ENCODE measurements at places on chromosomes 2 and 18.

DNA sequence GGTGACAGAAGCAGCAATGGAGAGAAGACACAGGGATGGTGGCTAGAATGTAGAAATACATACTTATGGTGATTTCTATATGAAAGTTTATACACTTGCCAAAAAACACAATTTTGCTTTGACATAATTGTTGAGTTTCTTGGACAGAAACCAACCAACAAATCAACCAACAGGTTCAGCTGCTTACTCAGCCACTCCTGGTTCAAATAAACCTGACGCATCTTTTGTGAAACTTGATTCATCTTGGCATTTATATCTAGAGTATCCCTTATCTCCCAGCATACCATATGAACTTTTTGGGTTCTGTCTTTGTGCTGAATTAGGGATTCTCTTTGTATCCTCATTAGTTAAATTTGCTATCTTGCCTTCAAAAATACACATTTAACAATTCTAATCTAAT lies 54.1 kb upstream of the ERBB4 start:
- DNase-seq = no peak

DNA sequence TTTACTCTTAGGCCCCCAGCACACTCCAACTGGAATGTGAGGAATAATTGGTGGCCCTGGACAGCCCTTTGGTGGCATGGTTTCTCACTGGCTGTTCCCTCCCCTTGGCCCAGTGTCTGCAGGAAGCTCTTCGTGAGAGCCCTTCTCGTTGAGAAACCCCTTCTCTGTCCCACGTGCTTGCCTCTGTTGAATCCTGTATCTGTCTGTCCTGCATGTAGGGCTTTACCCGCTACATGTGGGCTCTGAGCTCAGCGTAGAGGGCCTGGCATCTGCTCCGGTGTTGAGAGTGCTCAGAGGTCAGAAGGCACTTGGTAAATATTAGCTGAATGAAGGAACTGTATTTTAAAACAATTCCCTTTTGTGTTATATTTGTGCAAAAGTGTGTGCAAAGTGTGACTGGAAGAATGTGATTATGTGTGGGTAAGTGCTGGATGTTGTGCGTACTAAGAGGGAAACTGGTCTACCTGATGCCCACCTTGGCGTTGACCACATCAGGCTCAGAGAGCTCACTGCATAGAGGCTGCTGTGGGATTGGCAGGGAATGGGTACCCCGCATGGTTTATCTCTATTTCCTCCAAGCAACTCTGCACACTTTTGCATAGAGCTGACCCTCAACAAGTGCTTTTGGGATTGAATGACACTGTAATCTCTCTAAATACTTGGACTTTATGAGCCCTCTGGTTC lies 40.0 kb downstream of the RNF144A start:
- no peak for DNase-seq

GRCh38 chr18:57998461-57998860 lies 45.6 kb upstream of the NEDD4L start:
- no peak for DNase-seq

- DNase-seq = no peak
These were observed 40.5 kb upstream of the ITPRID2 start for GRCh38 chr2:181850936-181851560.

DNA sequence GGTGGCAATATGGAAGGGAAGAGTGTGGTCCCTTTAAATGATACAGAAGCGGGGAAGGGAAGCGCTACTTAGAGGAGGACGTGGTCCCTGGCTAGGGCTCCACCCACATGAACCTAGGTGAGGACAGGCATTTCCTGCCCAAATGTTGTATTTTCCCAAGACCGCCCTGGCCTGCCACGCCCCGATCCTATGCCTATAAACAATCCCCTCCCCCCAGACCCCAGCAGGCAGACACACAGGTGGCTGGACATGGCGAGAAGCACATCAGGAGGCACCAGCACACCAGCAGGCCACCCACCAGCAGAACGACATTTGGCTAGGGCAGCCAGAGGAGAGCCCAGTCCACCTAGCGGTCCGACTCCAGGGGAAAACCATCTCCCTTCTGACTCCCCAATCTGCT lies 47.2 kb downstream of the METTL8 start:
- DNase-seq = no peak

- no peak for DNase-seq
These were observed 15.7 kb downstream of the MAL start for GRCh38 chr2:95041060-95041823.

GRCh38 chr2:152600697-152601096 lies 116.6 kb downstream of the PRPF40A start:
- no peak for DNase-seq
